LNCaP clone FGC (cell line): ENCODE measurements at places on chromosomes 1 and 21.
A peak's percentile ranks its signal among the peaks of the same experiment; 100 is the strongest.

- DNase-seq: no peak
Observed at GRCh38 chr1:91545506-91546300, 45.1 kb downstream of the CDC7 start.

GRCh38 chr1:111197598-111198284 is 2.7 kb downstream of the DENND2D start:
- no peak for DNase-seq

DNA sequence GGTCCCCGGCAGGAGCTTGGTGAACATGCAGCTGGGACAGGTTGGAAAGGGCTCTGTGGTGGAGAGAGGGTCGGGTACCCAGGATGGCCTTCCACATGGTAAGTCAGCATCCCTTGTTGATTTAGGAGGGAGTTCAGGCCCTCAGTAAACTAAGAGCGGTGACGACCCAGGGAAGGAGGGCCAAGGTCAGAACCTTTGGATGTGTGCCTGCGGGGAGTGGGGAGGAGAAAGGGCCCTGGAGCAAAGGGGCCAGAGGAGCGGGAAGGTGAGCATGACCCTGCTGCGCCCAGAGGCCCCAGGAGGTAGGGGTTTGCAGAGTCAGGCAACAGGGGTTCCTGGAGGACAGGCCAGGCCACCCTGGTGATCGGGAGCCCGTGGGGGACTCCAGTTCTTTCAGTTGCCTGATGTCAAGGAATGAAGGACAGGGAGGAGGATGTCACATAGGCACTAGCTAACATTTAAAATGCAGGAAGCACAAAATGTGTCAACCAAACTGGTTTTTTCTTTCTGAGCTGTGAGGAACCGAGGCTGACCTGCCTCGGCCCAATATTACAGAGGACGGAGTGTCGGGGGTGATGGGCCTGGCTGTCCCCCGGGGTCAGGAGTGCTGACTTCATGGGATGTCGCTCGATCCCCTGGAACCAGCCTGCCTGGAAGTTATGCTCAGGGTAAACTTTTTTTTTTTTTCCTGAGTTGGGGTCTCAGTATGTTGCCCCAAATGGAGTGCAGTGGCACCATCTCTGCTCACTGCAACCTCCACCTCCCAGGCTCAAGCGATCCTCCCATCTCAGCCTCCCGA is 117.4 kb upstream of the SLC45A1 start:
- no peak for DNase-seq

- DNase-seq: peak; percentile 77
Observed at GRCh38 chr1:61241973-61242381, 159.6 kb downstream of the NFIA start.
